Mucosa of gallbladder (tissue), 1 donor: ENCODE measurements at places on chromosomes 16 and 17.

DNA sequence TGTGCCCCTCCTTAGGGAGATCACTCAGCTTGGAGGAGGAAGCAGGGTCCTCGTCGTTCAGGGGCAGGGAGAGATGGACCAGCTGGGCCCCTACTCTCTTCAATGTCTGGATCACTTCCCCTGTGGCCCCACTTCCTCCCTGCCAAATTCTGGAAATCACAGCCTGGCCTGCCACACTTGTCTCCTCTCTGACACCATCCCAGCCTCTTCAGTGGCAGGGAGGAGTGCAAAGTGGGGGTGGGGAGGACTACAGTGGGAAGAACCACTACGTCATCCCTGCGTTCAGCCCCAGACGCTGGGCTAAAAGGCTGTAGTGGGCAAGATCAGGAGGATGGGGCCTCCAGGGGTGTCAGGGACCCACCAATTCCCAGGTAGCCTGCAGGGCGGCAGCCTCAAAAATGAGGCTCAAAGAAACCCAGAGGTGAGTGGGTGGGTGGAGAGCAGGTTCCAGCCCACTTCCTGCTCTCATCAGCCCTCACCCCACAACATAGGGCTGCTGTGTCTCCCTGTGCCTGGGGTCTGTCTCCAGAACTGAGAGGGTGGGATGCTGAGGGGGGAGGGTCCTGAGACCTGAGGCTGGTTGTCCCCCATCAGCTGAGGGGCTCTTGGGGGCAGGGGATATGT lies 25.0 kb upstream of the TAC4 start:
- no peak for DNase-seq

DNA sequence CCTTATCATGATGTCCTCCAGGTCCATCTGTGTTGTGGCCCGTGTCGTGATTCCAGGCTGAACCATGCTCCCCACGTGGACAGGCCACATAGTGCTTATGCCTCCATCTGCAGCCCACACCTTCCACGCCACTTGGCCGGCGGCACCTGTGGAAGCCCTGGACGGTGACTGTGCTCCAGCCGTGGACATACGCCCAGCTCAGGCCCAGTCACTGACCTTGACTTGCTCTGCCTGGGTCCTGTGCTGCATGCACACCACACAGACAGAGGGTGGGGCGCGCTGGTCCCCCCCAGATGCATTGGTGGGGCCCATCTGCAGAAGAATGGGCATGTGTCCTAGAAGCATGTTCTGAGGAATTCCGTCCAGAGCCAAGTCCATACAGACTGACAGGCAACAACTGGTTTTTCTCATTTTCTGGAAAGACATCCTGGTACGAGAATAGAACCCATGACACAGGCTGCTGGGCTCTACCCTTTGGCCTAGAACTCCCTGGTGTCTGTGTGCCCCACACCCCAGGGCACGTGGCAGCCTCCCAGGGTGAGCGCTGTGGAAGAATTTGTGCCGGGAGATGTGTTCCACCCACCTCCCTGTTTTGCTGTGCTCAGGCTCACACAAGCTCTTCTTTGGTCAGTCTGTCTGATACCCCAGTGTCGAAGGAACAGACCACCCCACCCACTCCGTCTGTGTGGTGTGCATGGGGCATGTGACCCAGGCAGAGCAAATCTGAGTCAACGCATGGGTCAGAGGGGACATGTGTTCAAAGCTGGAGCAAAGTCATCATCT lies 39.5 kb downstream of the GPT2 start:
- no peak for DNase-seq

DNA sequence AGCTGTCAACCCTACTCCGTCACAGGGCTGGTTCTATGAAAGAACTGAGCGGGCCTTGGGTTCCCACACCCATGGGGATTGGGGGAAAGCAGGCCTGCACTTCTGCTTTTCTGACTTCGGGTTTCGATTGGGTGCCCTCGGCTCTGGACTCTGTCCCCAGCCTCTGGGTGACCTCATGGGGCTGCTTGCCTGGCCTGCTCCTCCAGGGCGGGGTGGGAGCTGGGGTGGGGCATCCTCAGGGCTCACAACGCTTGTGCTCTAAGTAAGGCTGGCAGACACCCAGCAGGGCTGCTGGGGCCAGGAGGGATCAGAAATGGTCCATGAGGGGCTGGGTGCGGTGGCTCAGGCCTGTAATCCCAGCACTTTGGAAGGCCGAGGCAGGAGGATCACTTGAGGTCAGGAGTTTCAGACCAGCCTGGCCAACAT lies 19.2 kb downstream of the ARHGAP27 start:
- peak; percentile 83 for DNase-seq

DNA sequence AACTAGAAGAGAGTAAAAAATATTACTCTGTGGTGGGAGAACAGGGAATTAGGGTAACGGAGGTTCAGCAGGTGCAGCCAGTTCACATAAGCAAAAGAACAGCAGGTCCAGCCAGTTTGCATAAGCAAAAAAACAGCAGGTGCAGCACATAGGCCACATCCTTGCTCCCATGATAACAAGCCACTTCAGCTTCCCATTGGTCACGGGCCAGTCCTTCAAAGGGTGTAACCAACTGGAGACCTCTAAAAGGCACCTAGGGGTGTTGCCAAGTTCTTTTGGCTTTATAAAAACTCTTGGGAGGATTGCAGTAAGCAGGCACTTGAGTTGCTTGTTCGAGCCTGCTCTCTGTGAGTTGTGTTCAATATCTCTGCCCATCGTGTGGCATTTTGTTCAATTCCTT lies 488.1 kb downstream of the XYLT1 start:
- no peak for DNase-seq

- no peak for DNase-seq
These were observed 1.2 kb downstream of the CYBC1 start for GRCh38 chr17:82449131-82449882.

DNA sequence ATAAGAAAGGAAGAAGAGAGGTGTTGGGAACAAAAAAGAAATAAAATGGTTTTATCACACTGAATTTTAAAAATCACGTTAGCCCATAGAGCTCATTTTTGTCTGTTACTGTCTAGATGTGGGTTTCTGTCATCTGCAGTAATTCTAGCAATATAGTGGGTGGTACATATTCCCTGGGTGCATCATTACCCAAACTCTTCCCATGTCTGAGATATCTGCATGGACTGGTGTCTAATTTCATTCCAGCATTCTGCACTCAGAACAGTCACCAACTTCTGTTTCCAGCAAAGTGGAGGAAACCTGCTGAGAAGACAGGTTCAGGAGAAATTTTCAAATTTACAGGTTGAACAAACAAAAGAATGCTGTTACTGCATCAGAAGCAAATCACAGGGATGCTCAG lies 263.8 kb downstream of the CDH11 start:
- no peak for DNase-seq

DNA sequence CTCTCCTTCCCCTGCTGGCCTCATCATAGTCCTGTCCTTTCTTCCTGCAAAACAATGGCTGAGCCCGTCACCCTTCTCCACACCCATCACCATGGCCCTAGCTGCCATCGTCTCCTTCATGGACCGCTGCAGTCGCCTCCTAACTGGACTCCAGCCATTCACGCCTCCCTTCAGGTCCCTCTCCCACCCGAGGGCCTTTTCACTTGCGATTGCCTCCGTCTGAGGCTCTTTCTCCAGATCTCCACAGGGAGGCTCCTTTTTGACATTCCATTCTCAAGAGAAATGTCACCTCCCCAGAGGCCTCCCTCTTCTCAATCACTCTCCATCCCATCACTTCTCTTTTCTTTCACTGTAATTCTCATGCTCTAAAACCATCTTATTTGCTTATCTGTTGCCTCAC lies 23.5 kb downstream of the GSG1L start:
- no peak for DNase-seq
